ENCODE measurements at places on chromosomes 13 and 19. TPM values are rescaled to one million over a fixed set of nuclear protein-coding genes. Genes with fewer than 3 reads are reported as not detected.

ALDH16A1 gene
- total RNA-seq: 64.1 TPM

MPND gene
- total RNA-seq: 6.9 TPM

- no peak for DNase-seq
These were observed 7.0 kb downstream of the MOB3A start for GRCh38 chr19:2089001-2089711.

- DNase-seq: no peak
These were observed 7.9 kb downstream of the VASP start for GRCh38 chr19:45515081-45515624.
